8988T (cell line): ENCODE measurements at places on chromosomes 16 and 17.
A peak's percentile ranks its signal among the peaks of the same experiment; 100 is the strongest.

DNA sequence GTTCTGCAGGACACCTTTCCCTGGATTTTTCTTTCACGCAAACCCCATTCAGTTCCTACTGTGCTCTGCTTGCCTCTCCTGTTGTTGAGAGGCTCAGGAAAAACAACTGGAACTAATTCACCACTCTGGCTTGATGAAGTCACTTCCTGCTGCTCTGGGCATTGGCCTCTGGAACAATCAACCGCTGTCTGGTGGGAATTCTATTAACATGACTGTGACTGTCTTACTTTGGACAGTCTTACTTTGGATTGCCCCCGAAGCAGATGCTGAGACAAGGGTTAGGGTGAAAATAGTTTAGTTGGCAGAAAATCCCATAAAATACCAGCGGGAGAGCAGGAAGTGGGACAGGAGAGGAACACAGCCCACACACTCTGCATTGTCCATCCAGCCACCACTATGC is 90.0 kb upstream of the HSBP1 start:
- no peak for DNase-seq

- peak; percentile 74 for DNase-seq
Observed at GRCh38 chr17:2053380-2054261, 1.3 kb upstream of the HIC1 start.

DNA sequence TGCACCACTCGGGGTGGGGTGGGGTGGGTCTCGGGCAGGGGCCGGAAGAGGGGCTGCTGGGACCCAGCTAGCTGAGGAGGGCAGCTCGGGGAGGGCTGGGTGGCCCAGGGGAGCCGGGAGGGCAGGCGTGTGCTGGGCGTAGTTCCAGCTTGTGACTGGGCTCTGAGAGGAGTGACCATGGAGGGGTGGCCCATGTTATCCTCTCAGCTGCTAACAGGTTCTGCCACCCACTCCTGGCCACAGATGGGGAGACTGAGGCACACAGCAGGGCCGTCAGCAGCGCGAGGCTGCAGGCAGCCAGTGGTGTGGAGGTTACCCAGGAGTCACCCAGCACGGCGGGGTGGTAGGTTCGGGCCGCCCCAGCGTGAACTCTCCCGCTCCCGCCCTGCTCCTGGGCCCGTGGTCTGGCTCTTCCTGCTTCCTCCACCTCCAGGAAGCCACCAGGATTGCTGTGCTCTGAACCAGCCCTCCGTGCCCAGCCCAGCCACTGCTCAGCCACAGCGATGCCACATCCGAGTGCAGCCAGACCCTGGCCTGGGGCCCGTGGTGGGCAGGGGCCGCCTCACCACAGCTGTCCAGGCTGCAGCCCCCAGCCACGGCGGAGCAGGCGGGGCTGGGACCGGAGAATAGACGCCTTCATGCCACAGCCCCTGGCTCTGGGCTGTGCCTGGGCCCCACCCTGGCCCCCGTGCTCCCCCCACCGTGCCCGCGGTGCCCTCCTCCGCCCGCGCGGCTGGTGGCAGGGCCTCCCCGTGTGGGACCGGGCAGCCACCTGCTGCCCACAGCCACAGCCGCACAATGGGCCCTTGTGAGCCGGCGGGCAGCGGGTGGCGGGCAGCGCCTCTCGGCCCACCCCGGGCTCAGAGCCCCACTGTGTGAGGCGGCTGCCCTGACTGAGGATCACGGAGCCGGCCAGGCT is 26.3 kb upstream of the SSTR5 start:
- DNase-seq = no peak

- no peak for DNase-seq
Observed at GRCh38 chr16:2497116-2497630, 16.6 kb upstream of the ATP6V0C start.

GRCh38 chr16:29664091-29664921 is 1.3 kb downstream of the SPN start:
- DNase-seq = no peak

- peak; percentile 54 for DNase-seq
Observed at GRCh38 chr17:64661976-64662773, at the start of gene SMURF2. Gene SMURF2 (minus strand): TSS chr17:64662307. CDS start chr17:64661880, 427 bp downstream.

DNA sequence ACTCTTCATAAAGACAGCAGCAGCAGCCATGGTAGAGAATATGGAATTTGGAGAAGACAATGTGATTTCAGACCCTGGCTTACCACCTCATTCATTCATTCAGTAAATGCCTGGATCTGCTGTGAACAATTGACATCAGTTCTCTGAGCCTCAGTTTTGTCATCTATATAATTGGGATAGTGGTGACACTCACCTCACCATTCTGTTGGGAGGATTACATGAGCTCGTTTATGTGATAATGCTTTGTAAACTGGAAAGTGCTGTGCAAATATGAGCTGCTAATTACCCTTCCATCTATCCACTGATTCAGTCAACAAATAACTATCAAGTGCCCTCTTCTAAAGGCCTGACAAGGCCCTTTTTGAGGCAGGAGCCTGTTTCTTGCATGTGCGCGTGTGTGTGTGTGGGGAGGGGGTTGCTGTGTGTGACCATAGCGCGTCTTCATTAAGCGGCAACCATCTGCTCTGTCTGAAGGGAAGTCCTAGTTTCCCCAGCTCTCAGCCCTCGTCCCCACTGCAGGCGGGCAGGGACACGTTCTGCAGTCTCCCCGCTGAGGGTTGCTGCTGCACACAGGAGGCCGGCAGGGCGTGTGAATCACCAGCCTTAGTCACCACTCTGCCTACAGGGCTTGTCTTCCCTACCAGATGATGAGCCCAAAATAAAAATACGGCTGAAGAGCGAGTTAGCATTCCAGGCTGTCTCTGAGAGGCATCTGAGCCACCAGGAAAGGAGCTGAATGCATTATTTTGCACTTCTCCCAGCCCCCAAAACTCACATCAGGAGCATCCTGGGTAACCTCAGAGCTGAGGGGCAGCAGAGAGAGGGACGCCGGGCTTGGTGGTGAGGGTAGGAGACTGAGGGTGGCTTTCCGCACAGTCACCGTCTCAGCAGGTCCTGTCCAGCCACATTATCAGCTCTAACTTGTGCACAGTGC is 19.9 kb downstream of the ARL4D start:
- peak; percentile 71 for DNase-seq
